ENCODE measurements at places on chromosomes 11 and 22.
A peak's percentile ranks its signal among the peaks of the same experiment; 100 is the strongest.

DNA sequence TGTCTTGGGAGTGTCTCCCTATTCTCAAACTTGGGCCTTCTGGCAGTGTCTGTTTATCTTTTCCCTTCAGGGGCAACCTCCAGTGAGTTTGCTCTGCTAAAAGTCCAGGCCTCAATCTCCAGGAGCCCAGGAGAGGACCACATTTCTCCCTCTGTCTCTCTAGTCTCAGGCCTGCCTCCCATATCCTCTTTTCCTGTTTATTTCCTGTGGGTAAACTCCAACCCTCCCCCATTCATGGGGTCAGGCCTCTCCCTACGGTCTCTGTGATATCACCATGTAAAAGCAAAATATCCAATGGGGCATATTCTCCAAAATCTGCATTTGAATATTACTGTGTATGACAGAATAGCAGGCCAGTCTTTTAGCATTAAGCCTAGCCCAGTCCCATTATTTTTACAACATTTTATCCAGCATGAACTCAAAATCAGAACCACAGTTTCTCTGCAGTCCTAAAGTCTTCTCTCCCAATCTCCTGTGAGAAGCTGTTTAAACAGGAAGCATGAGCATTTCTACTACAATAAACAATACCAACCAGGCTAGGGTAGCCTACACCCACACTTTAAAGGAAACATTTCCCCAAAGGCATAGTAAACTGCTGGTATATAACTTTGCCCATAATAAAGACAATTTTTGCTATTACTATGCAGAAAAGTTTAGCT lies 18.0 kb upstream of the TMEM135 start:
- no peak for DNase-seq

DNA sequence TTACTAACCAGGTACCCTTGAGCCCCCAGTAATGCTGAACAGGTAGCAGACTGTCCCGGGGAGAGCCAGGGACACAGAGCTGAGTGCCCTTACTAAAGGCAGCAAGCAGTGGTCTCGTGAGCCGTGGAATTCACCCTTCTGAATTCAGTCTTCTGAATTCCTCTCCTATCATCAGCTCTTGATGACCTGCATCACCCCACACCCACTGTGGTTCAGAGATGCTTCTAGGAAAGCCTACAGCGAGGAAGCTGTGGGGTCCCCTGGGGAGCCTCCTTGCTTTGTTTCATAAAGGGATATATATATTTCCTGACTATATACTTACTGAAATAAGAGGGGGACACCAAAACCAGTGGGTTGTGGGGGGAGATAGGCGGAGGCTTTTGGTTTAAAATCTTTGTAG lies 2.6 kb downstream of the SPATA19 start:
- DNase-seq: no peak

DNA sequence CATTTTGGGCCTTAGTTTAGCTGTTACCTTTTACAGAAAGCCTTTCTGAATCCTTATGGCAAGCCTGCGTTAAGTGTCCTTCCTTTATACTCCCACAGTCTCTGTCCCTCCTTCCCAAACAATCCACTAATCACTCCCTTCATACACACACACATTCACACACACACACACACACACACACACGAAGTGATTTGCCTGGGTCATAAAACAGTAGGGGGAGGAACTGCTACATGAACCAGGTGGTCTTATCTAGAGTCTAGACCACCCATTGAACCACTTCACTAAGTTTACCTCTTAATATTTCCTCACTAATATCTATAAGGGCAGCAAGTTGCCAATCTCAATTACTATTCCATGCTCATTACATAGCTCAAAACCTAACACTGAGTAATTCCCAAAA lies 196.7 kb upstream of the GUCY1A2 start:
- no peak for DNase-seq

DNA sequence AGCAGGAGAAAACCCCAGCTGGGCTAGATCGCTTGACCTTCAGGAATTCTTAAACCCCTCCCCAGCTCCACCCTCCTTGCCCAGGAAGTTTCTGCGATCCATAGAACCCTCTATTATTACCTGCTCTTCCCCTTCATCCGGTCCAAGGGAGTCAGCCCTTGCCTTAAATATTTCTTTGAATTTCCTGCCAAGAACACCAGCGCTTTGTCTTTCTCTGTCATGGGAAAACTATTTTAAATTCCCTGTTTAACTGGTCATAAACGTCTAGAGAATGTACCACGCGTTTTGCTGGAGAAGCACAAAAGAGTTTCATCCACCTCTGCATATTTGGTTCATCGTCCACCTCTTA lies 496 bp upstream of the TRAF6 start:
- no peak for DNase-seq

DNA sequence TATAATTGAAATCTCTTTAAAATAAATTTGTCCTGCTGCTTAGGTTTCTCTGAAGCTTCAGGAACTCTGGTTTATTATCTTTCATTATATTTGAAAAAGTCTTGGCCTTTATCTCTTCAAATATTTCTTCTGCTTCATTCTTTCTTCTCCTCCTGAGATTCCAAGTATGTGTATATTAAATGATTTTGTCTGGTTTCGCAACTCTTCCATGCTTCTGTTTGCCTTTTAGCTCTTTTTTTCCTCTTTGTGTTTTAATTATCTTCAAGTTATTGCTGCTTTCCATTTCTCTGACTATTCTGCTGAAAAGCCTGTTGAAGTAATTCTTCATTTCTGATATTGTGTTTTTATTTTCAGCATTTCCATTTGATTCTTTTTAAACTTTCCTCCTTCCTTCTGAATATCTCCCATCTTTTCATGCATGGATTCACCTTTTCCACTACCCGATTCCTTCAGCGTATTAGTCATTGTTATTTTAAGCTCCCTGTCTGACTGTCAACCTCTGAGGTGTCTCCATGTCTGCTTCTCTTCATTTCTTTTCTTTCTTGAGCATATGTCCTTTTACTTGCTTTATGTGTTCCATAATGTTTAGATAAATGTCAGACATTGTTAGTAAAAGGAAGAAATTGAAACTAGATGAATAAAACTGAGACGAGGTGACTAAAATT lies 46.6 kb upstream of the CTSC start:
- no peak for DNase-seq

DNA sequence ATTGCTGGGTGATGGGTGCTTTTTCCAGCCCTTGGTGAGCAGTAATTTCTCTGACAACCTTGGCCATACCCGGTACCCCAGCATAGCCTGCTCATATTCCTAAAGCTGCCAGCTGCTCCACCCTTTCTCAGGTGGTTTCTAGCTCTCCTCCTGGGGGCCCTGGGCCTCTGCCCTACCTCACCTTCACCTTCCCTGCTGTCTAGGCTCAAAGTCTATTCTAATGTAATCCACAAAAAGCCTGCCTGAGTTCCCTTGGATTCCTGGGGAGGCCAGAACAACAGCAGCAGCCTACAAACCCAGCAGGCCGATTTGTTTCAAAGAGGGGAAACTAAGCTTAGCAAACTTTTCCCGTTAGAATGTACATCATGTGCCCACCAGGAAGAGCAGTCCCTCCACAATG lies 117.6 kb downstream of the DSCAML1 start:
- no peak for DNase-seq

- no peak for DNase-seq
These were observed 74.6 kb upstream of the SEPTIN5 start for GRCh38 chr22:19639610-19640135.

DNA sequence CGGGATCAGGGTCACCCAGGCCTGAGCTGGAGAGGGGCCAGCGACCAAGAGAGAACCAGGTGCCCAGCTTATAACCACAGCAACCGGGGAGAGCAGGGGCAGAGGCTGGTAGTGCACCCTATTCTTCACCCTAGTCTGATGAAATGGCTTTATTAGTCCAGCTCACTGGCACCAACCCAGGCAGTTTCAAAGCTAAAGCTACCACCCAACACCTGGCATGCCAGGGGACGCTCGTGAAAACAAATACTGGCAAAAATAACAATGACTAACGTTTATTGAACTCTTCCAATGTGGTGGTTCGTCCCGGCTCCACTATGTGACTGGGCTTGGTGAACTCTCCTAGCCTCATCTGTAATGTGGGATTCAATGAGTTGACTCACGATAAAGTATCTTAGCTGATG lies 30.6 kb downstream of the SCGB1A1 start:
- DNase-seq: no peak

- DNase-seq: peak; percentile 40
These were observed 816 bp upstream of the PHRF1 start for GRCh38 chr11:575313-575995.

DNA sequence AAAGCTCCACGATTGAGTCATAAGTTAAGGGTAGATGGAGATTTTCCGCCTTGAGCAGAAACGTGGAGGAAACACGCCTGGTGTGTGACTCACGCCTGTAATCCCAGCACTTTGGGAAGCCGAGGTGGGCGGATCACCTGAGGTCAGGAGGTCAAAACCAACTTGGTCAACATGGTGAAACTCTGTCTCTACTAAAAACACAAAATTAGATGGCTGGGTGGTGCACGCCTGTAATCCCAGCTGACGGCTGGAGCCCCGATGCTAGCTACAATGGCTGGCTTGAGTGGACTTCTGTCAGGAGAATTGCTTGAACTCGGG lies 17.3 kb upstream of the DGCR8 start:
- no peak for DNase-seq
